ENCODE measurements at places on chromosomes 16 and 17.
A peak's percentile ranks its signal among the peaks of the same experiment; 100 is the strongest.

DNA sequence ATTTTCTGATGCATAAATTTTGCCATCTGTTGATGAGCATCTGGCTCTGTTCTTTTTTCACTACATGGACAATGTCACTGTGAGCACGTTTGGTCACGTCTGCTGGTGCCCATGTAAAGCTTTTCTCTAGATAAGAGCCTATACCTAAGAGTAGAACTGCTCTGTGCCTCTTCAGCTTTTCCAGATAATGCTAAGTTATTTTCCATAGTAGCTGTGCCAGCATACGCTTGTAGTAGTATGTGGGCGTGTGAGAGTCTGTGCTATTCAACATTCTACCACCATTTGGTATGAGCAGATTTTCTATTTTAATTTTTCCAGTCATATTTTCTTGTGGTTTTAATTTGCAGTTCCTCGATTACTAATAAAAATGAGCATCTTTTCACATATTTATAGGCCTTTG, 33.2 kb downstream of the VPS35L start:
- DNase-seq = no peak

GRCh38 chr17:17539591-17539990, 43.4 kb upstream of the RASD1 start:
- no peak for DNase-seq

- no peak for DNase-seq
Observed at GRCh38 chr17:50163843-50164696, 1.7 kb upstream of the SGCA start.

DNA sequence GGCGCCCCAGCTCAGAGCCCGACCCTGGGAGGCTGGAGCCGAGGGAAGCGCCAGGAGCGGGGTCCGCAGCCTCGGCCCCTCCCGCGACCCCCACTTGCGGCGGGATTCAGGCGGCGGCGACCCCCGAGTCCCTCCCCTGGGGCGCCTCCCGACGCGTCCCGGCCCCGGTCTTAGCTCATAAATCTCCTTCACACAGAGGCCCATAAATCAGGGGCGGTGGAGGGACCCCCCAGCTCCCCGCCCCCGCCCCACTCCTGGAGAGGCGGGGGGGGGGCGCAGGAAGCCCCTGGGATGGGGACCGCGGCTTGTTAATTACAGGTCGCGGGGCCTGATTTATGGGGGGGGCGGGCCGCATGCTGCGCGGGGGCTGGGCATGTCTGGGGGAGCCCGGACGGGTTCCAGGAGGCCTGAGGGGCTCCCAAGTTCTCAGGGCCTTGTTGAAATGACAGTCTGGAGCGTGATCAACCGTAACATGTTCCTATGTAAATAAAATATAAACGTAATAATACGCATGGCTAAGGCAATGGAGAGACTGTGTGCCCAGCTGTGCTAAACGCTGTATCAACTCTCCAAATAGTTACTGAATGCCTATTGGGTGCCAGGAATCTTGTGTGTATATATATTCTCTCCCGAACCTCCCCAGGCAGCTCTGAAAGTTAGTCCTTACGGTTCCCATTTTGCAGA, 10.0 kb upstream of the BHLHA9 start:
- no peak for DNase-seq

DNA sequence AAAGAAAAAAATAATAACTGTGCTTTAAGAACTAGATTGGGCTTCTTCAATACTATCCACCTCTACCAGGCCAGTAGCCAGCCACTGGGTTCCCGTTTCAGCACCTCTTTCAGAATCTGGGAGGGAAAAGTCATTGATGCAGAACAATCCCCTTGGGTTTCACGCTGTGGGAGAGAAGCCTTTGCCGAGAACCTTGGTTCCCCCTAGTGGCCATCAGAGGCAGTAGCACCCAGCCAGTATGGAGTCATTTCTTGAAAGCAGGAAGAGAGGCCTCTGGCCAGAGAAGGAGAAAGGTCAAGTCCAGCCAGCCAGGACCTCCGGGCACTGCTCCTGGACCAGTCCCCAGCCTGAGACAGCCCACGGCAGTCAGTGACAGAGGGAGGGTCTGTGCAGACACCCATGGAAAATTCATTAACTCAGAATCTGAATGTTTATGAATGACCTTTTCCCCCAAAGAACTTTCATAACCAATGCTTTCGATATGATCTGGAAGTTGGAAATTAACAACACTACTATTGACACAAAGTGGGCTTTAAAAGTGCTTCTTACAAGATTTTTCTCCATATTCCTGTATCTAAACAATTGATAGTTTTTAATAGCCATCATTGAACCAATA, 51.2 kb upstream of the CDH5 start:
- DNase-seq = peak; percentile 24

GRCh38 chr17:42078396-42079043, 19.8 kb downstream of the ZNF385C start:
- DNase-seq = no peak

- no peak for DNase-seq
Observed at GRCh38 chr17:28141313-28141712, 98.8 kb downstream of the NLK start.

DNA sequence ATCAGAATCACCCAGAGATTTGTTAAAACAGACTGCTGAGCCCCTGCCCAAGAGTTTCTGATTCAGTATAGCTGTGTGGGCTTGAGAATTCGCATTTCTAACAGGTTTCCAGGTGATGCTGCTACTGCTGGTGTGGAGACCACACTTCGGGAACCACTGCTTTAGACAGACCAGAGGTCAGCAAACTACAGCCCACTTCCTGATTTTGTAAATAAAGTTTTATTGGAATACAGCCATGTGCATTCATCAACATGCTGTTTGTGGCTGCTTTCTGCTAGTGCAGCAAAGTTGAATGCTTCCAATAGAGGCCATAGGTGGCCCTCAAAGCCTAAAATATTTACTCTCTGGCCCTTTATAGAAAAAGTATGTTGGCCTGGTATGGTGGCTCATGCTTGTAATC, 32.6 kb upstream of the CLEC19A start:
- no peak for DNase-seq

DNA sequence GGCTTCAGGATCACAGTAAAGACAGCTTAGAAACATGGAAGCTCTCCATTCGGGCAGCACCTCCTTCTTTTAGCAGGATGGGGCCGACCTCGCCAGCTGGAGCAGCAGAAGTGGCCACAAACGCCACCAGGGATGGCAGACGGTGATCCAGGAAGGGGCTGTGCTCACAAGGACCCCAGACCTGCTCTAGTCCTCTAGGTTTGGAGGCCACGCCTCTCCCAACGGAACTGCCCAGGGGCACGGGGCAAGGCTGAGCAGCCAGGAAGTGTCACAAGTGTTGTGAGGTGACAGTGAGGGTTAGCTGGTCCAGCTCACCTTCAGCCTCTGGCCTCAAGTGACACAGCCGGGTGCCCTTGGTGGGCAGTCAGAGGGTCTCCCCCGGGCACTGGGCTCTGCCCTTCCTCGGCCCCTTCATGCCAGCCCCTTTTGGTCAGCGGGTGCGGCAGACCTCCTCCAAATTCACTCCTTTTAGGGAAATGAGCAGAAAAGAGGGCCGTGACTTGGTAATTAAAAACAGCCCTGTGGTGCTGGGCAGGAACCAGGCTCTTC, 20.4 kb downstream of the CEP295NL start:
- DNase-seq = no peak

GRCh38 chr17:44961921-44962350, 6.2 kb downstream of the C1QL1 start:
- DNase-seq = no peak

DNA sequence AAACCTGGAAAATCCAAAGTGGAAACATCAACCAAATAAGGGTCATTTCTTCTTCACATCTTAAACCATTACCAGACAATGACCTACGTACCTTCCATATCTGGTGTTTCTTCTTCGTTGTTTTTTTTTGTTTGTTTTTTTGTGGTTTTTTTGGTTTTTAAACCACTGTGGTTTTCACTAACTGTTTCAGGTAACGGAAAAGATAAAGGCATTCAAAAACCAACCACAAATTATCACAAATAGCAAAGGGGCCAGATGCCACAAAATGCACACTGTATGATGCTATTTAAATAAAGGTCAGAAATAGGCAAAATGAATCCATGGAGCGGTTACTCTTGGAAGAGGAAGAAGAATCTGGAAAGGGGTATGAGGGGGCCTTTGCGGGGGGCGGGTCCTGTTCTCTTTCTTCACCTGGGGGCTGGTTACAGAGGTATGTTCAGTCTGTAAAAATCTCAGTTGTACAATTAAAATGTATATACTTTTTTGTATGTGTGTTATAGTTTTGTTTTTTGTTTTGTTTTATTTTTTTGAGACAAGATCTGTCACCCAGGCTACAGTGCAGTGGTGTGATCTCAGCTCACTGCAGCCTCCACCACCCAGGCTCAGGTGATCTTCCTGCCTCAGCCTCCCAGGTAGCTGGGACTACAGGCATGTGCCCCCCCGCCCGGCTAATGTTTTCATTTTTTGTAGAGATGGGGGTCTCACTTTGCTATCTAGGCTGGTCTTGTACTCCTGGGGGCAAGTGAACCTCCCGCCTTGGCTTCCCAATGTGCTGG, 29.6 kb downstream of the LITAF start:
- DNase-seq = no peak

GRCh38 chr16:69613378-69614154, 47.8 kb downstream of the NFAT5 start:
- DNase-seq = no peak

DNA sequence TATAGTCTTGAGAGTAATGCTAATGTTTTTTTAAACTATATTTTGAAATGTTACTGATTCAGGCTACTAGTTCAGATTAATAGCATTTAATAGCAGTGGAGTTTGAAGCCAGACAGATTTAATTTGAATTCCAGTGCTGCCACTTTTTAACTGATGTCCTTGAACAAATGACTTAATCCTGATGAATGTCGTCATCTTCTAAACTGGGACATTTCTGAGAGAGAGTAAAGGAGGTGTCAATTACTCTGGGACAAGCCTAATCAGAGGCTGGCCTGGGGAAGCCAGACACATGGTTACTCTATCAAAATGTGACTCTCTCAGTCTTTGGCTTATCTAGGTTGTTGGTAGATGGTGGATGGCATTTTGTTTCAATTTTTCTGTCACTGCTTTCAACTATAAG, 246.7 kb downstream of the HS3ST3A1 start:
- DNase-seq = no peak

- no peak for DNase-seq
Observed at GRCh38 chr17:49522357-49522890, 27.3 kb downstream of the NGFR start.

DNA sequence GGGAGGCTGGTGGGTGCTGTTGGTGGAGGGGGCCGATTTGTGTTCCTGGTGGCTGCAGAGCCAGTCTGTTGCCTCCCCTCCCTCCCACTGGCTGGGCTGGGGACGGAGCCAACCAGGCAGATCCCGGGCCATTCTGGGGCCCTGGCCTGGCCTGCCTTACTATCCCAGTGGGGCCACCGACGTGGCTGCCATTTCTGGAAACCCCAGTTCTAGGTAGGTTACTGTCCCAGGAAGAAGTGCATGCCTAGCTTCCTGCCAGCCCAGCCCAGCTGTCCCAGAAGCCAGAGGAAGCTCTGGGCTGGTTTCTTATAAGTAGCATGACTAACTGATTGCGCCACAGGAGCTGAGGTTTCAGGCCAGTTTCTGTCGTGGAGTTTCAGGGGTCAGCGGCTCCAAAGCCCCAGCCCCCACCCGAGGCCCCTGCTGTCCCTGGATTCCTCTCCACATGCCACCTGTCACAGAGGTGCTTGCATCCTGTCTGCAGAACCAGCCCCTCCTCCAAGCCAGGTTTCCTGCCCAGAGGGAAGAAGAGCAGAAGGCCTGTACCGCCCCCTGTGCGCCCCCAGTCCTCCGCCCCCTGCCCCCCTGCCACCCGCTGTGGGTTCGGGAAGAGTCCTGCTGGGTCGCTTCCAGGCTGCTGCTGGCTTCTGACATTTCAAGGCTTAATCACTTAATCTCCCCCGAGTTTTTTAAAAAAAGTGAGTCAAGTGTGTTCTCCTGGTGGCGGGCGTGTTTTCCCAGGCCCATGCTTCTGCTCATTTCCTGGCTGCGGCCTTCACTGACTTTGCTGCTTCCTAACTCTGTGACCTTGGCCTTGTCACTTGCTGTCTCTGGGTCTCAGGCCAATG, 13.2 kb downstream of the IL4R start:
- no peak for DNase-seq
